ENCODE measurements at places on chromosomes 16 and 17.

DNA sequence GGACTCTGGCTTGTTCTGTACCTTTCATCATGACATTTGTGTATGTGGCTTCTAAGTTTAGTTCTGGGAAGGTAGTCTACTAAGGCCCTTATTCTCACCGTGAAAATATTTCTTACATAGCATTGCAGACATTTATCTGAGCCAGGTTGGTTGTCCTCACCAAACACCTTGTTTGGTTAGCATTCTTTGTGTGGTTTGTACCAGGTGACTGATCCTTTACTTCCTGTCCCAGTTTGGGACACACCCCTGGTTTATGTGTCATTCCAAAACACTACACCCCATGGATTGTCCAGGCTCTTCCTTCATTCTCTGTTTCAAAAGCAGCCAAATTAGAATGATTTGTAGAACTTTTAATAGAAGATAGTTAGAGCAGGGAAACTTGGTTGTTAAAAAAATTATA, 23.2 kb upstream of the DUSP14 start:
- DNase-seq = no peak

- no peak for DNase-seq
These were observed 72.9 kb upstream of the ZNF469 start for GRCh38 chr16:88309908-88310265.

- DNase-seq = no peak
These were observed 19.9 kb downstream of the LDHD start for GRCh38 chr16:75096656-75097055.

GRCh38 chr16:57959804-57960203, 11.1 kb downstream of the CNGB1 start:
- DNase-seq = no peak

GRCh38 chr16:84726669-84727467, 27.1 kb downstream of the USP10 start:
- DNase-seq = no peak

DNA sequence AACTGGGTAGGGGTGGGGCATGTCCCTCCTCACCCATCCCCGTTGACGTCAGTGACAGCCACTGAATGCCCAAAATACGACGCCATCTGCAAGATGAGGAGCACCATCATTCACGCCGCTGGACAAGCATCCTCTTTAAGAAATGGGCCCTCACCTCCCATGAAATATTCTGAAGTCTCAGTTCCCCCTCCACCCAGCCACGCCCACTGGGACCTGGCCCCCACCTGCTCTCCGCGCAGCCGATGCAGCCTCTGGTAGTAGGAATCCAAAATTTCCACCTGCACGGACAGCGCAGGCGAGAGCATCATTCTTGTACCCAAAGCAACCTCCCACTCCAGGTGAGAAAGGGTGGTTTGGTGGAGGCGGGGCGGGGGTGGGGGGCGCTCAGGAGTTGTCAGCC, 5.6 kb downstream of the ITGA2B start:
- DNase-seq = no peak

- no peak for DNase-seq
These were observed 45.8 kb upstream of the GAS7 start for GRCh38 chr17:10243883-10244844.

GRCh38 chr17:43917348-43918025, 10.2 kb upstream of the MPP2 start:
- no peak for DNase-seq
